CD4-positive, alpha-beta T cell treated with Interleukin-6 for 4 hours (primary cell): ENCODE measurements at places on chromosomes 13 and 19.

GRCh38 chr13:113620036-113620796 is 35.7 kb downstream of the TFDP1 start:
- no peak for DNase-seq

GRCh38 chr13:21663197-21663596 is 7.7 kb upstream of the FGF9 start:
- no peak for DNase-seq

GRCh38 chr19:5253406-5254110 is 87.1 kb downstream of the PTPRS start:
- DNase-seq = no peak

DNA sequence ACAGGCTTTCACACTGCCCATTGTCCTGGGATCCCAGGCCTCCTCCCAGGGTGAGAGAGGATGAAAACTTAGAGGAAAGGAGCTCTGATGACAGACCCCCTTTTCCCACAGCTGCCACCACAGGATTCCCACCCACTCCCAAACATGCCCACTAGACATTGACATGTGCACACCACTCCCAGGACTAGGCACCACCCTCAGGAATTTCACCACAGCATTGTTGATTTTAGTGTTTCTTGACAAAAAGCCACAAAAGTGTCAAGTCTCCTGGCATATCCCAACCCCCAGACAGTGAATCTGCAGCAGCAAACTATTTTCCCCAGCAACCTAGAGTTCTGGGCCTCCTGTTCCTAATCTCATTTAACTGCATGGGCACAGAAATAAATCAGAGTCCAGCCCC is 10.1 kb downstream of the ZNF714 start:
- DNase-seq = no peak

GRCh38 chr19:17475541-17476115 is 5.3 kb downstream of the SLC27A1 start:
- no peak for DNase-seq

DNA sequence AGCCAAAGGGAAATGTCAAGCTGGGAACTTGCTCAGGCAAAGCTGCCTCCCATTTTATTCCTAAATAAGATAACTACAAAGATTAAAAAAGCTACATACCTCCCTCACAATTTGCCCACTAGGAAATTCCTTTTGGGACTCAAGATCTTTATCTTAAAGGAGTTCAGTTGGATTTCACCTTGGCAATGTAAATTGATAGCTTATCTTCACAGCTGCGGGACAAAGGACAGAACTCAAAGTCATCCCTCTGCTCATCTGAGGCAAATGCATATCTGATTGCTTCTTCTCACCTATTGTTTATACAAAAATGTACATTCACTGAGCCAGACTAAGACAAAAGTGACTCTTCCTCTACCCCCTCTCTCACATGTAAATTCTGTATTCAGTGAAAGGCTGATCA is 47.8 kb downstream of the FGF14 start:
- no peak for DNase-seq

DNA sequence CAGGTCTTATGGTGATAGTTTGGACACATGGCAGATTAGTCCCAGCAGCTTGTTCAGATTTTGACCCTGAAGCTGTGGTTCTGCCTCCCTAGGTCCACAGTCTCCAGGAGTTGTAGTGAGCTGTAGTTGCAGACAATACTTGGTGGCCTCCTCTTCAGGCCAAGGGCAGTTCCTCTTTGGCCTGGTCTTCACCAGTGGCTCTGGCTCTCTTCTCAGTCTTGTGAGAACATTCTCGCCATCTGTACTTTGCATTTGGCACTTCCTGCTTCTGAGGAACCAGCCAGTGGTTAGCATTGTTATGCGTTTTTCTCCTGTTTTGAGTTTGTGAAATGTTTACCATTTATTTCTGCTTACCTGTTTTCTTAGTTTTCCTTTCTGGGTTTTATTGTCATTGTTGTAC is 40.7 kb downstream of the PCCA start:
- no peak for DNase-seq

- DNase-seq = peak; percentile 59
Observed at GRCh38 chr13:72643311-72643989, 84.0 kb downstream of the MZT1 start.

DNA sequence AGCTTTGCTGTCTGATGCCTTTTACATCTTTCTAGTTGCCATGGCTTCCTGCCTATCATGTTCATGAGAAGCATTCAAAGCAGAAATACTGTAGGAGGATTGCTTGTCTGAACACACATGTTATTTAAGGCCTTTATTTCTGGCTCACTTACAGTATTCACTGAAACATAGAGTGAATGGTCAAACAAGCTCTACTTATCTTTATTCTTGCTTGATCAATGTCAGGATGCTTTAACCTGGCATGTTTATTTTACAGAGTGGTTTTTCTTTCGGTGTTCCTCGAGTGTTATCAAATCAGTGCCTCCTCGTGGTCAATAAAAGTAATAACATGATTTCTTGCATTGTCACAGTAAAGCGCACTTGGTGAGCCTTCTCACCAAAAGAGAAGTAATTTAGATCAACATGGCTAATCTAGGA is 73.5 kb upstream of the PCDH17 start:
- no peak for DNase-seq

GRCh38 chr13:59607780-59608233 is 555.9 kb downstream of the DIAPH3 start:
- no peak for DNase-seq

DNA sequence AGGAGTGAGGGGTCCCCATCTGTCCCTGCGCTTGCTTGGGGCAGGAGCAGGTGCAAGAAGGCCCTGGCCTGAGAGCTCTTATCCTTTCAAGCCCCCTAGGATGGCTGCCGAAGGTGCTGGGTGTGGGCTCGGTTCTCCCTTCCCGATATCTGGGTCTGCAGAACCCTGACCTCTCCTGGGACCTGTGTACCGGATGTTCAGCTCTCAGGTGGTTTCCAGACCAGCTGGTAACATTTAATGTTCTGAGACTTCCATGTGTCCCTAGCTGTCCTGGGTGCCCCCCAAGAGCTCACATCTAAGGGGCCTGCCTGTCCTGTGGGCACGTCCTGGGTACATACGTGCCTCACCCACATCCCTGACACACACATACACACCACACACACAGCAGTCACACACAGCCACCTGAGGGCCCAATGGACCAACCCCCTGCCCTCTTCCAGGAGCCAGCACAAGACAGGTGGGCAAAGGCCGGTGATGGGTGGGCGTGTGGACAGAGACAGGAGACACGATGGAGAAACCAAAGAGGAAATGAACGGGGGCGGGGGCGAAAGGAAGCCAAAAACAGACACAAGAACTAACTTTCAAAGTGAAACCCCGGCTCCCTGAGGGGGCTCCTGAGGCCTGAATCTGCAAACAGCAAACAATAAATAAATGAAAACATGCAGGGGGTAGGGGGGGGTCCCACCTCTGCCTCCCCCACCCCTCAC is 124.3 kb downstream of the PTPRS start:
- no peak for DNase-seq

GRCh38 chr13:47241446-47241845 is 344.6 kb upstream of the HTR2A start:
- no peak for DNase-seq

GRCh38 chr13:20553311-20553710 is 13.6 kb upstream of the IFT88 start:
- no peak for DNase-seq

GRCh38 chr13:71325556-71325955 is 541.4 kb downstream of the DACH1 start:
- no peak for DNase-seq

GRCh38 chr19:14477418-14478112 is 2.4 kb upstream of the PTGER1 start:
- no peak for DNase-seq

- DNase-seq = peak; percentile 51
Observed at GRCh38 chr19:10769533-10770491, 51.9 kb downstream of the DNM2 start.

- DNase-seq = no peak
Observed at GRCh38 chr19:29401712-29402421, 123.9 kb upstream of the VSTM2B start.

GRCh38 chr19:29735829-29736228 is 20.8 kb upstream of the C19orf12 start:
- DNase-seq = no peak

GRCh38 chr13:20425819-20426219 is 99.8 kb downstream of the CRYL1 start:
- DNase-seq = no peak

- no peak for DNase-seq
Observed at GRCh38 chr13:93771227-93771626, 544.6 kb downstream of the GPC6 start.

GRCh38 chr19:56603829-56604228 is 8.7 kb downstream of the ZNF71 start:
- DNase-seq = no peak

DNA sequence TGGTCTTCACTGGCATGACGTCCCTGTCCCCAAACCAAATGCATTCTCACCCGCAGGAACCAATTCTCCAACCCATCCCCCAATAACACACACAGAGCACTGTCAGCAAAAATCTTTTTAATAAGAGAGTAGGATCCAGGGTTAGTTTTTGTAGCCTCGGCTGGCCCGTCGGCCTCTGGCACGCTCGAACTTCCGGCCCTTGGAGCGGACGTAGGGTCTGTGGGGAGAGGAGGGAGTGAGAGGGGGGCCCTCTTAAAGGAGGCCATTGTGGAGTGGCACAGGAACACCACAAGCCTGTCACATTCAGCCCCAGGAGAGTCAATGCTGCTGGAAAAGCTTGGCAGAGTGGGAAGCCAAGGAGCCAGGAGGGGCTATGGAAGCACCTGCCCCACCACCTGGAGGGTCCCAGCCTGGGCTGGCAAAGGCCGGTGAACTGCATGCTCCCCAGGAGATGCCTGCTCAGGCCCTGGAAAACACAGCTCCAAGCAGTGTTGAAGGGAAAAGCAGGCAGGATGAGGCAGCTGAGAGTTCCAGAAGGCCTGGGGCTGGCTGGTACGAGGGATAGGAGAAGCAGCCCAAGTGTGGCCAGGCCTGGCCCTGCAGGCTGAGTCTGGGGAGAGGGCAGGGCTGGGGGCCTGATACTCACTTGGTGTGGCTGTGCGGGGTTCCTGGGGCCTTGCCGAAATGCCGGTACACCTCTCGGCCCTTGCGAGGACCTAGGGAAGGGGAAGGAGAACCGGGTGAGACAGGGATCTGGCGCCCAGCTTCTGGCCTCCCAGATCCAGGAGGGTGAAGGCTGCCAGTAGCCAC is 560 bp upstream of the FAM83E start:
- no peak for DNase-seq

GRCh38 chr13:38880397-38880796 is 110.2 kb downstream of the STOML3 start:
- DNase-seq = no peak

GRCh38 chr19:19486343-19487076 is 28.8 kb downstream of the TSSK6 start:
- DNase-seq = no peak

DNA sequence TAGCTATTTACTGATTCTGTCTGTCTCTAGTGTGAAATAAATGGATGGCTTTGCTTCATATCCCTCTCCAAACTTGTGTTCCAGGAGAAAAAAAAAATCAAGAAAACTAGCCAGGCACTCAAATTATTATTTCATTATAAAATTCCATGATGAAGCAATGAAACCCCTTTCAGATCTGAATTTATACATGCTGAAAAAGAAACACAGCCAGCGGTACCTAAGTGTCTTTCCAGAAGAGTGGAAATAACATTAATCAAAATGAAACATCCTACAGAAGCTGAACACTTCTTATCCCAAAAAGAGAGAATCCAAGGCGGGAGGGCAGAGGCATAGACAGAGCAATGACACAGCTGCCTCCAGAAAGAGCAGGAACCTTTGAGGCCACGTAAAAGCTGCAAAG is 15.9 kb downstream of the ENOX1 start:
- DNase-seq = no peak

GRCh38 chr13:27821566-27821965 is 29.3 kb downstream of the GSX1 start:
- DNase-seq = no peak

DNA sequence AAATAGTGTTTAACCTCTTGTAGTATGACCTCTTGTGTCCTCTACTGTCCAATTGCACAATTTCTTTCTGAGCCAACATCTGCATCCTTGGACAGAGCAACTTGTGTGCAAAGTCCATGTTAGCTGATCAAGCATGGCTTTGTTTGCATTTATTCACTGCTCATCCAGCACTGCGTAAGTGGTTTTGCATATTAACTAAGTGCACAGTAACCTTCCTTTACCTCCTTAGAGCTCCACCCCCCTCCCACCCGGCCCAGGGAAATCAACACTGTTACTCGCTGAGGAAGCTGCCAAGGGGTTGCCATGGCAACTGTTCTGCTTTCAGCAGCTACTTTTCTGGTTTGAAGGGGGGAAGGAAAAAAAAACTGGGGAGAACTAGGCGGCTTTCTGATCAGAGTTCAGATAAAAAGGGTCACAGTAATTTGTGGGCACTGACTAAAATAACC is 153.5 kb upstream of the KLF12 start:
- DNase-seq = peak; percentile 95

DNA sequence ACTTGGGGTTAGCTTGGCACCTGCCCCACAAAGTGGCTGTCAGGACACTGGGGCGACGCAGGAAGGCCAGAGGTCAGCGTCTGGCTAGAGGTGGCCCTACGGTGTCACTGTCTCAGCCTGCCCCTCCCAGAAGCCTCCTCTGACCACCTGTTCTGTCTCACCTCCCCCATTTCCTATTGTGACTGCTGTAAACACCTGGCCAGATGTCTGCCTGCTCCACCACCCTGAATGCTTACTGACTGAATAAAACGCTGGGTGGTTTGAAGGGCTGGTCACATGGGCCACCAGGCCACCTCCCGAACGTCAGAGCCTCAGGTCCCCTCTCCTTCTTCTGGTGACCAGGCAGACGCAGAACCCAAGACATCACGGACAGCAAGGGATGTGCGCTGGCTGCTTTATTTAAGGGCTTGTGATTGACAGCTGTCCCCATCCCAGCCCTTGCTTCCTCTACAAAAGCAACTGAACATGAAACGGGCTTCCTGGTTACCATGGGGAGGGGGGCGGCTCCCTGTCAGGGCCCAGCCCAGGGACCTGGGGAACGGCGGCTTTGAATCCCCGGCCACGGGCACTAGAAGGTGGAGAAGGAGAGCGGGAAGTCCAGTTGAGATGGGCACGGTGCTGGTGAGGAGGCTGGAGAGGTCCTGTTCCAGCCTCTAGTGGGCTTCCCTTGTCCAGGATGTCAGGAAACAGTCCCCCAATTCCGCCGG is 6.2 kb downstream of the ELOF1 start:
- no peak for DNase-seq

DNA sequence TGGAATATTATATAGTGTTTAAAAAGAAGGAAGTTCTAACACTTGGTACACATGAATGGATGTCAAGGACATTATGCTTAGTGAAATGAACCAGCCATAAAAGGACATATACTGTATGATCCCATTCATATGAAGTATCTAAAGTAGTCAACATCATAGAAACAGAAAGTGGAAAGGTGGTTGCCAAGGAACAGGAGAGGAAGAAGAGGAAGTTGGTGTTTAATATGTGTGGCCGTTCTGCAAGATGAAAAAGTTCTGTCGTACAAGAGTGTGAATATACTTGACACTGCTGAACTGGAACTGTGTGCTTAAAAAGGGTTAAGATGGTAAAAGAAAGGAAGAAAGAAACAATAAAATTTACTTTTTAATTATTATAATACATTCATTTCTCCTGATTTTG is 33.1 kb upstream of the C1QTNF9 start:
- no peak for DNase-seq
